Pancreas (tissue), 10 donors: ENCODE measurements at places on chromosomes 2 and 18.

DNA sequence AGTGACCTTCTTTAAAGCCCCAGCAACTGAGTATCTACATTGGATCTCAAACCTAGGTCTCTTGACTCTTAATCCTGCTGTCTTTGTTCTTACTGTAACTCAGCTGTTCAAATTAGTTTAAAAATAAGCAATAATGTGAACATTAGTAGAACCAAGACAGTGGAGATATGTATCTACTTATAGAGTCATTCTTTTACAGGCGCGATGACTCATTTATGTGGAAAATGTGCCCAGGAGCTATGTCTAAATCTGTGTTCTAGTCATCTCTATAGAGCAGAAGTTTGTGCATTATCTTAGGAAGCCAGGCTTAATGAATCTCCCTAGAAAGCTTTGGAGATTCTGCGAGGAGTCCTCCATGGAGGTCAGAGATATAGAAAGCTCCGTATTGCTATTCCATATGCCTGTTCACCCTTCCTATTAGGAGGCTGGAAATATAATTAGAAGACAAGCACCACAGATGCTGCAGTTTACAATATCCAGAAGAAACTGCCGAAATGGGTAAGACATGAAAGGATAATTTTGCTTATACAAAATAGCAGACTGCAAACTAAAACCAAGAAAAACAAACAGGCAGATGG is 211.6 kb downstream of the TRIB2 start:
- DNase-seq, result no peak

DNA sequence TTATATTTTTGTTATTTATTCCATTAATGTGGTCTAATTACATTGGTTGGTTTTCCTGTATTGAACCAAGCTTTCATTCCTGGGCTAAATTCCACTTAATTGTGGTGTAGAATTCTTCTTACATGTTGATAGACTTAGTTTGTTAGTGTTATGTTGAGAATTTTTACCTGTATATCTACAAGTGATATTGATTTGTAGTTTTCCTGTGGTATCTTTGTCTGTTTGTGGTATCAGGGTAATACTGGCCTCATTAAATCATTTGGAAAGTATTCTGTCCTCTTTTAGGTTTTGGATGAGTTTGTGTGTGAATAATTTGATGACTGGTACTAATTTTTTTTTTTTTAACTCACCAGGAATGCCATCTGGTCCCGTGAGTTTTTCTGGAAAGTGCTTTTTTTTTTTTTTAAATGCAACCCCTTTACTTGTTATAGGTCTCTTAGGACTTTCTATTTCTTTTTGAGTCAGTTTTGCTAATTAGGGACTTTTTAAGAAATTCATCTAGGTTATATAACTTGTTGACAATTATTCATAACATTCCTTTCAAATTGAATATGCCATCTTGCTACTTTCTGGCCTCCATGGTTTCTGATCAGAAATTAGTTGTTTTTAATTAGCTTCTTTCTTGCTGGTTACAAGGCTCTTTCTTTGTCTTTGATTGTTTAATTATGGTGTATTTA is 232.8 kb downstream of the CCDC85A start:
- DNase-seq, result no peak

GRCh38 chr2:165462443-165462842 is 7.1 kb upstream of the CSRNP3 start:
- no peak for DNase-seq

DNA sequence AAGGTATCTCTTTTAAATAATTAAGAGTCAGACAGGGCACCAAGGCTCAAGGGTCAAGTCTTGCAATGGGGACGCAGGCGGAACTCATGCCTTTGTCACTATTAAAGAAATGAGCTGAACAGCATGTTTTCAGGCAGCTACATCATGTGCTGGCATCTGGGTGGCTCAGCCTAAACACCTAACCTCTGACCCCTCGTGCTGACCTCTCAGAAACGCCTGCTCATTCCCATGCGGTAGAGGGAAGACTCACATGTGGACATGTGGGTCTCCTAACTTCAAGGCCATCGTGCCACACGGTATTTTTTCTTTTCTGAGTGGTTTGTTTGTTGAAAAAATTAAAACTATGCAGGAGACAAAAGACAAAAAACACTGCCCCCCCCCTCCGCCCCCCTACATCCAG is 31.3 kb downstream of the CYP27C1 start:
- DNase-seq, result no peak

DNA sequence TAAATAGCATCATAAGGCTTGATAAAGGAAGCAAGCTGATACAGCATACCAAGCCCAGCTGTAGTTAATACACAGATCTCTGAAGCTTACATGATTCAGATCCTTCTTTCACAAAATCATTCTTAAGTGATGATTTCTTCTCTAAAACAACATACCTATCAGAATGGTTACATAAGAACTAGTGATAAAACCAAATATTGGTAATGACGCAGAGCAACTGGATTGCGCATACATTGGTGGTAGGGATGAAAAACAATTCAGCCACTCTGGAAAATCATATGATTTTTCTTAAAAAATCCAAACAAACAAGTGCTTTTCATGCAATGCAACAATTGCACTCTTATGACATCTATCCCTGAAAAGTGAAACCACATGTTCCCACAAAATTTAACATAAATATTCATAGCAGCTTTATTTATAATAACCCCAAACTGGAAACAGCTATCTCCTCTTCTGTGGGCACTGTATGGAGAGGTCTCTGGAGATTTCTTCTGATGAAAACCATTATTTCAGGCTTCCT is 153.6 kb upstream of the DSEL start:
- no peak for DNase-seq

GRCh38 chr2:7974936-7975335 is 706.9 kb upstream of the ID2 start:
- no peak for DNase-seq

DNA sequence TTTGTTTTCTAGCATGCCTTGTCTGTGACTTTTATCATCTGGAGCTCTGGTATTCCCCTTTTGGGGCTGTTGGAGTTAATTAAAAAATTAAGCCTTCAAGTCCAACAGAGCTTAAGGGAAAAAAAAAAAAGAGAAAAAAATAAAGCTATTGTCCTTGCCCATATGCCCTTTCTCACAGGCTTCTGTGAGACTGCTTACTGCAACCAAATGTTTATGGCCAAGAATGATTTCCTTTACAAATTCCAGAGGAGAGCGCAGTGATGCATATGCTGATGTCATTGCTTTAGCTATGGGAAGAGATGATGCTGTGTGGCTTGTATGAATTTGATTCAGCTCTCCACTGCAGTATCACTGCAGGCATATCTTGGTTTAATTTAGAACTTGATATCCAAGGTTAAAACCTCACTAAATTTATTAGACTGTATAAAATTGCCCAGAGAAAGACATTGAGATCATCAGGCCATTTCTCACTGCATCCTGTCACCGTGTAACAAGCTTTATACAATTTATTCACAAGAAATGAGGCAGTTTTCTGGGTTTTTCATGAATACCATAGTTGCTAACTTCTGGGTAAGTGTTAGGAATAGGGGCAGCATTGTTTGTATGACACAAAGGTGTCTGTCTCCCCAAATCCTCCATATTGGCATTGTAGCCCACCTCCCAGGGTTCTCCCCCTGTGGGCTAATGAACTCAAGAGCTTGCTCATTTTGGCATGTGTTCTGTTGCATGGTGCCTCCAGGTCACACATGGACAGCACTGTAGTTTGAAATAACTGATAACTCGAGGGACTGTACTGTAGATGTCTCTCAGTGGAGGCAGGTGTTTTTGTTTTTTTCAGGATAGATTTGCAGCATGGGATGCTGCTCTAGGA is 85.0 kb downstream of the TANC1 start:
- DNase-seq, result no peak
